Effector CD4-positive, alpha-beta T cell (primary cell): ENCODE measurements at places on chromosomes 16 and 17.

- DNase-seq = no peak
Measured at GRCh38 chr17:721540-721937, 6.9 kb upstream of the VPS53 start.

- no peak for DNase-seq
Measured at GRCh38 chr17:351449-351738, 1.2 kb downstream of the RPH3AL start.

- no peak for DNase-seq
Measured at GRCh38 chr16:66420396-66420795, 6.7 kb upstream of the BEAN1 start.

GRCh38 chr16:13554643-13555042 lies 365.3 kb upstream of the ERCC4 start:
- DNase-seq = no peak

DNA sequence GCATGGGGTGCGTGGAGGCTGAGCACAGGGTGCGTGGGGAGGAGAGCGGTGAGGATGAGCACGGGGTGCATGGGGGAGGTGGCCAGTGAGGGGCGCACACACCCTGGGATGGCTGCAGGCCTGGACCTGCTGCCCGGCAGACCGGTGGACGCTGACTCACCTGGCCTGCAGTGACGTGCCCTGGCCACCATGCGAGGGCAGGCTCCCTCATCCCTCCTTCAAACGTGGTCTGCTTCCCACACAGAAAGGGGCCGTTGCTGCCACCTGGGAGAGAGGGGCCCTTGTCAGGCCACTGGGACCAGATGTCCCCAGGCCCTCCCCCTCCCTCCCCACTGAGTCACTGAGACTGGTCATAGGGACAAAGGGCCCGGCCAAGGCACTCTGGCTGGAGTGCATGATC lies 20.1 kb upstream of the APRT start:
- no peak for DNase-seq
